ENCODE measurements at places on chromosomes 3 and 15.
A peak's percentile ranks its signal among the peaks of the same experiment; 100 is the strongest.

GRCh38 chr3:13653631-13654279 lies 104.8 kb downstream of the FBLN2 start:
- no peak for DNase-seq

- no peak for DNase-seq
Measured at GRCh38 chr15:70375586-70375985, 277.9 kb upstream of the TLE3 start.

DNA sequence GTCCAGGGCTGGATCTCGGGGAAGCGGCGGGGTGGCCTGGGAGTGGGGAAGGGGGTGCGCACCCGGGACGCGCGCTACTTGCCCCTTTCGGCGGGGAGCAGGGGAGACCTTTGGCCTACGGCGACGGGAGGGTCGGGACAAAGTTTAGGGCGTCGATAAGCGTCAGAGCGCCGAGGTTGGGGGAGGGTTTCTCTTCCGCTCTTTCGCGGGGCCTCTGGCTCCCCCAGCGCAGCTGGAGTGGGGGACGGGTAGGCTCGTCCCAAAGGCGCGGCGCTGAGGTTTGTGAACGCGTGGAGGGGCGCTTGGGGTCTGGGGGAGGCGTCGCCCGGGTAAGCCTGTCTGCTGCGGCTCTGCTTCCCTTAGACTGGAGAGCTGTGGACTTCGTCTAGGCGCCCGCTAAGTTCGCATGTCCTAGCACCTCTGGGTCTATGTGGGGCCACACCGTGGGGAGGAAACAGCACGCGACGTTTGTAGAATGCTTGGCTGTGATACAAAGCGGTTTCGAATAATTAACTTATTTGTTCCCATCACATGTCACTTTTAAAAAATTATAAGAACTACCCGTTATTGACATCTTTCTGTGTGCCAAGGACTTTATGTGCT lies 527 bp downstream of the B2M start:
- peak; percentile 39 for DNase-seq

GRCh38 chr3:75380276-75380771 lies 283.8 kb upstream of the FRG2C start:
- DNase-seq, result no peak

GRCh38 chr3:122952520-122952919 lies 75.0 kb downstream of the SEMA5B start:
- DNase-seq, result peak; percentile 15

DNA sequence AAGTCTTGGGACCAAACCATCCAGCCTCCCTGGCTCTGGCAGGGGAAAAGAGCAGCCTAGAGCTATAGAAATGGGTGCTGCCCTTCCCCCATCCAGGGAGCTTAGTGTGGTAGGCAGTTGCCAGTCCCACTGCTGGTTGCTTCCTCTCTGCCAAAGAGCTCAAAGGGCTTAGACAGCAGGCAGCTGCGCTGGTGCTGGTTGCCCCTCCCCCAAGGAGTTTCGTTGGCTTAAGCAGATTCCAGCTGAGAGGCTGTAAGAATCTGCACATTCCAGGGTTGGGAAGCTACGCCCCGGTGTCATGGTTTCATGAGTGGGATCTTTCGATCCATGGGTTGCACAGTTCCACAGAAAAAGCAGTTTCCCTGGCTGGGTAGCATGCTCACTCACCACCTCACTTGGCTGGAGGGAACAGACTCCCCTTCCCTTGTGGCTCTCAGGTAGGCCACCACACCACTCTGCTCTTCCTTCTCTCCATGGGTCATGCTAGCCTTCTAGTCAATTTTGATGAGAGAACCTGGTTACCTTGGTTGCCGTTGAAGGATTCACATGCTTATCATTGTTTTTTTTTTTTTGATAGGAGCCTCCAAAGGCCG lies 195.1 kb downstream of the EPHA6 start:
- no peak for DNase-seq

- no peak for DNase-seq
Measured at GRCh38 chr3:187769771-187770170, 24.5 kb upstream of the BCL6 start.

DNA sequence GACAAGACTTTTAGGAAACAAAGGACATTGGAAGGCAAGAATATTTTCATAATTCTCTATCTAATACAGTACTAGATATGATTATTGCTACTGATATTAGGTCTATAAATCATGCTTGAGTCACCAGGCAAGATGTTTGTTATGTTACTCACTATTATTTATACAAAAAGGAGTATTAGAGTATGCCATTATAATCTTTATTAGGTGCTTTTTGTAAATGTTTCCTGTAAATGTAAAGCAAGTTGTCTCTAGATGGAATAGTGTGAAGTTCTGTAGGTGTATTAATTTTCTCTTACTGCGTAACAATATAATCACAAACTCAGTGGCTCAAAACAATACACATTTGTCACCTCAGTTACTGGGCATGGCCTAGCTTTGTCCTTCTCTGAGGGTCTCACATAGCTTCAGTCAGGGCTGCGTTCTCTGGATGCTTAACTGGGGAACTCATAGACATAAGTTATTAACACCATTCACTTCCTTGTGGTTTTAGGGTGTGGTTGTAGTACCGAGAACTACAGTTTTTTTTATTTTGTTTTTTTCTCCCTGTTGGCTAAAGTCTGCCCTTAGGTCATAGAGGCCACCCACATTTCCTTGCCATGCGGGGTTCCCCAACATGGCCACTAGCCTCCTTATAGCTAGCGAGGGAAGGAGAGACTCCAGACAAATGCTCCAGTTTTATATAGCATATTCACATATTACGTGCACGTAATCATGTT lies 20.3 kb upstream of the MAP3K13 start:
- DNase-seq, result no peak

DNA sequence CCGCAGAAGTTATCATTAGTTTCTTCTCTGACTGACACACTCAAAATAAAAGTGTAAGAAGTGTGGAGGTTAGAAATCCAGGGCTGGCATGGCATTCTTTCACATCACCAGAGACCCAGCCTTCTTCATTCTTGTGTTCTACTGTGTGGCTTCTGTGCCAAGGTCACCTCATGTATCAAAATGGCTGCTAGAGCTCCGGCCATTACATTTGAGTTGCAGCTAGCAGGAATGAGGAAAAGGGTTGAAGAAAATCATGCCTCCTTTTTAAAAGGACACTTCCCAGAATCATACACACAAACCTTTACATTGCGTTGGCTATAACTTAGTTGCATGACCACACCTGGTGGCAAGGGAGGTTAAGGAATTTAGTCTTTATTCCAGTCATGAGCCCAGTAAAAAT lies 345.6 kb upstream of the PROK2 start:
- no peak for DNase-seq

DNA sequence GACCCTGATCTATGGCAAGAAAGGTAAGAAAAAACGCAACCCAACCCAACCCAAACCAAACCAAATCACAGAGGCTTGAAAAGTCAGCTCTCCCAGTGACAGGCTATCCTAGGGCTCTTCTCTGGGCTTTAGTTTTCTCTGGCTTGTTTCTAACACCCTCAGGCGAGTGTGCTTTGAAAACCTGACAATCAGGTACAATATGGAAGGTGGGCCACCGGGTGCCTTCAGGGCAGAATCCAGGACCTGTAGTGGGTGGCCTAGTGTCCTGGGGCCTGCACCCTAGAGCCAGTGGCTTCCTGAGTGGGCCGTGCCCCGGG lies 46.8 kb downstream of the BHLHE40 start:
- no peak for DNase-seq

- no peak for DNase-seq
Measured at GRCh38 chr15:90343302-90343790, 8.7 kb upstream of the ZNF774 start.

DNA sequence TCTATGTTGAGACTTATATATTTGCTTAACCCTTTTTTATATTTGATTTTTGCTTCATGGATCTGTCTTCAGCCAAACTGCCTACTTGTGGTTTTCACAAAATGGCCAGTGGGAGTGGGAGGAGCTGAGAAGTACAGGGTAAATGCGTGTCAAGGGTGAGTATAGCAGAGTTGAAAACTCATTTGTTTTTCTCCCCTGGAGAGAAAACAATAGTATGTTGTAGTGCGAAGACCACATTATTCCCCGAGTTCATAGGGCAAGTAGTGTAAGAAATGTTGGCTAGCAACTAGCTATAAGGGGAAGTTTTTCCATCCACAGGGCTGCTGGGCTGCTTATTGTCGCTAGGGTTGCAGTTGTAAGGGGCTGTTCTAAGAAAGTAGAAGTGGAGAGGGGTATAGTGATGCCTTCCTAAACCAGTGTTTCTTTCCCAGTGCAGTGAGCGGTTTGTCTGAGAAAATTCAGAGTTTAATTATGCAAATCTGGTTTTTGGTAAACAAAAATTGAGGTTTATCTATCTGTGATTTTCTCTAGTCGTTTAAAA lies 153.8 kb upstream of the AZI2 start:
- no peak for DNase-seq

- DNase-seq, result no peak
Measured at GRCh38 chr3:76242886-76243753, 457.8 kb upstream of the ZNF717 start.

- no peak for DNase-seq
Measured at GRCh38 chr3:112948346-112948838, 26.5 kb downstream of the CD200R1 start.

DNA sequence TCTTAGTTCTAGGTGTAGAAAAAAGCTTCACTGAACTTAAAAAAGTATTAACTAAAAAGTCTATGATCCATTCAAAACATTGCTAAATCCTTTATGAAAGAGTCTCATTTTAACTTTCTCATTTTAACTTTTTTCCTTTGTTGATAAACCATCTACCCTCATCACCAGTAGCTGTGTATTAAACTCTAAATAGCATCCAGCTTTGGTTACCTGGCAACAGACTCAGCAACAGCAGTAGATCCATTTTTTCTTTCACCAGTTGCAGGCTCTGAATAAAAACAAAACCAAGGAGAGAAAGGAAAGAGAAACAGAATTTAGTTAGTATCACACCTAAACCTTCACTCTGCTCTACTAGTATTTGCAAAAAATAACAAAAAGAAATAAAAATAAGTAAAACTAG lies 51.6 kb downstream of the TP53BP1 start:
- DNase-seq, result peak; percentile 48

GRCh38 chr3:46998852-46999515 lies 19.5 kb downstream of the NBEAL2 start:
- DNase-seq, result no peak

DNA sequence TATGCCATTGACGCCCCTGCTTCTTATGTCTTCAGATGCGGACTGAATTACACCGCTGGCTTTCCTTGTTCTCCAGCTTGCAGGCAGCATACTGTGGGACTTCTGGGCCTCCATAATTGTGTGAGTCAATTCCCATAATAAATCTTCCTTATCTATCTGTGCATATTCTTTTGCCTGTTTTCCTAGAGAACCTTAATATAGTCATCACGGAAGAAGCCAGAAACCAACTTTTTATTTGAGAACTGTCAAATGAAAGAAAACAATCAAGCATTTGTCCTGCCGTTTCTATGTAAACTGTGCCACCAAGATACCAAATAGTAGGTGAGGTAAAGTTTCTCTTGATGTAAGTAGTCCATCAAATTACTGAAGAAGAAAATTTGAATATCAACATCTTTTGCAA lies 51.8 kb upstream of the B3GALNT1 start:
- DNase-seq, result no peak

GRCh38 chr3:16511681-16512434 lies 1.6 kb downstream of the RFTN1 start:
- DNase-seq, result peak; percentile 93

- DNase-seq, result no peak
Measured at GRCh38 chr3:108287146-108287545, 9.2 kb upstream of the HHLA2 start.
